ENCODE measurements at places on chromosomes 6 and 20.

DNA sequence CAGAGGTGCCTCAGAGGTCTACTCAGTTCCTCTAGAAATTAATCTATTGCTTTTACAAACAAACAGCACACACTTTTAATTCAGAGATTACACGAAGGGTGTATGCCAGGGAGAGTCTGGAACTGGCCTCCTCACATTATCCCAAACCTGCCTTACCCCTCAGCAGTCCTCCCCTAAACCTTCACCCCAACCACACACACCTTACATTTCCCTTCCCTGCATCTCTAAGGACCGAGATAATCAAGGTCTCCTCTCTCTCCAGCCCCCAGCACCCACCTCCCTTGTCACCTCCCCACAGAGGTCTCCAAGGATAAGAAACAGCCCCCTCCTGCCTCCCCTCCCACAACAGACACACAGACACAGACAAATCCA lies 6.1 kb downstream of the HLA-DRB1 start:
- DNase-seq: no peak

GRCh38 chr20:53216478-53216855 lies 244.3 kb downstream of the TSHZ2 start:
- no peak for DNase-seq

GRCh38 chr20:8234580-8234979 lies 102.5 kb downstream of the PLCB1 start:
- no peak for DNase-seq

- no peak for DNase-seq
These were observed 77.9 kb upstream of the ID4 start for GRCh38 chr6:19759117-19759880.

- no peak for DNase-seq
These were observed 151.1 kb downstream of the TMEM242 start for GRCh38 chr6:157172231-157172701.

GRCh38 chr20:19056909-19057308 lies 155.5 kb upstream of the SLC24A3 start:
- peak; percentile 20 for DNase-seq

DNA sequence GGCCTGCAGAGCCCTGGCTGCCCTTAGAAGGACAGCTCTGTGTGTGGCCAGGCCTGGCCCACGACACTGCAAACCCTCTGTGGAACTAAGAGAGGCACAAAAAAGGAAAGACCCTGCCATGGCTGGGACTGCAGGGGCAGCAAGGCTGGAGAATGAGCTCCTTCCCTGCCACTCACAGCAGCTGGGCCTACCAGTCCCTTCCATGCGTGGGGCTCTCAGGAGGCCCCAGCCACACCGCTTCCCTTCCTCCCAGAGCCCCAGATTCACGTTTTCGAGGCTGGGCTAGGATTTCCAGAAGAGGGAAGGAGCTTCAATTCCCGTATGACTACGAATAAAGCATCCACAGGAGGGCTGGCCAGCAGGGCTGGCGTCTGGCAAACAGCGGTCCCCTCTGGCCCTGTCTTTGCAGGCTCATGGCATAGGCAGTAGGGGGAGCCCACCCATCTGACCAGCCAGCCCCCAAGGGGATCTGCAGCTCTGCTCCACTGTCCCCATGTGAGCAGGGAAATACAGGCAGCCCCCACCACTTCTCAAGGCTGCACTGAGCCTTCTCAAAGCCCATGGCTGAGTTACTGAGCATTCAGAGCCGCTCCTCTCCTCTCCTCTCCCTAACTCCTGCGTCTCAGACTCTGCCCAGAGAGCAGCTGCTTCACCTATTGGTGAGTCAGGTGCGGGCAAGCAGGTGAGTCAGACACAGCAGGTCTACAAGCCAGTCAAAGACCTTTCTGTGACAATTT lies 53.1 kb downstream of the NINL start:
- no peak for DNase-seq

- no peak for DNase-seq
These were observed 41.3 kb upstream of the HFE start for GRCh38 chr6:26045928-26046368.

DNA sequence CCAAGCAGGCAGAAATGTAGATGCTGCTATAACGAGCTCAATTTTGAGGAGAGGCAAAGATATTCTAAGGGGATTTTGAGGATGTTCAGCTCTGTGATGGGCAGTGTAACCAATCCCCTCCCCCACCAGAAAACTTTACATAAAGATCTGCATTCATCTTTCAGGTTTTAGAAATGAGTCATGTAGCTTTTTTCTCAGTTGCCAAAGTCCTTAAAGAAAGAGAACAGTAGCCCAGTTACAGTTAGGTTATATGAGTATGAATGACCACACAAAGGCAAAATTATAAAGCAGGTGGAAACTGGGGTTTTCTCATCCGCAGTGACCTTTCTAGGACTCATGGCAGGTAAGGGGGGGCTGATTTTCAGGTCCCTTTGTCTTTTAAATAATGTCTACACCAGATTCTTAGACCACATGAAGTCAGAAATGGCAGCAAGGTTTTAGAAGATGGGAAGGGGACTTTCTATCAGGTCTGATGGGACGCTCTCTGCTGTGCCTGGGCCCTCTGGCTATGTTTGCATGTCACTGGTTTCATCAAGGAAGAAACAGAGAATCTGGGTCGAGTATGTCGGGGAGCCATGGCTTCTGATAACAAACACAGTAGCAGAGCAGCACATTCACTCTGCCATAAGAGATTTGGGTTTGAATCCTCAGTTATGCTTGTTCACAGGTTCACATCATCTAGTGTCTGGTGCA lies 94.7 kb downstream of the CLIC5 start:
- no peak for DNase-seq

DNA sequence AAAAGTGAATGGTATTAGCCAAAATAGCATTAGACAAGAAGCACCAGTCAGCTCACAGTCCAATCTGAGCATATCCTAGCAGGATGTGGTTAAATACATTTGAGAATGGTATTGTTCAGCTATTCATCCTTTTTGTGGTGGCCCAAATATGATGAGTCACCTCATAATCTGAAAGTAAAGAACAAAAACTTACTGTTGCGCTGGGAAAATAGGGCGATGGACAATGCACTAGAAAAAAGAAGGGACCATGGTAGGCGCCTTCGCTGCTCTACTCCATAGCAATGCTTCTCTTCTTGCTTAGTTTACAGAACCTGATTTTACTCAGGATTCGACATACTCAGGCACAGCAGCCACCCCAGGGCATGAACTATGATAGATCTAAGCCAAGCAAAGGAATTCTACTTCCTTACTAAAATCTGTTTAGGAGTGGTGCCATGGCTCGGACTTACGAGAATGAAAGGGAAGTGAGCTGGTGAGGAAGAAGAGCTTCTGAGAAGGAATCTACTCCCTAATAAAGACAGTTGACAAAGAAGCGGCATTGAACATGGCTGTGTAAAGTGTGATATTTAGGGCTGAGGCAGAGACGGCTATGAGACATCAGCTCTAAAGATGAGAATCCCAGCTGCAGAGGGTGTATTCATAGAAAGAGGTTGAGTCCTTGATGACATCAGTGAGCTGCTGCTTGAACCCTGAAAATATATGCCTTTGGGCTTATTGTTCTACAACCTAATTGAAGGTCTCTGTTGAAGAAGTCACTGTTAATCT lies 16.6 kb upstream of the FBXO9 start:
- no peak for DNase-seq

GRCh38 chr6:35475573-35475972 lies 7.4 kb downstream of the RPL10A start:
- no peak for DNase-seq

- no peak for DNase-seq
These were observed 37.7 kb upstream of the PXDC1 start for GRCh38 chr6:3789018-3789895.

DNA sequence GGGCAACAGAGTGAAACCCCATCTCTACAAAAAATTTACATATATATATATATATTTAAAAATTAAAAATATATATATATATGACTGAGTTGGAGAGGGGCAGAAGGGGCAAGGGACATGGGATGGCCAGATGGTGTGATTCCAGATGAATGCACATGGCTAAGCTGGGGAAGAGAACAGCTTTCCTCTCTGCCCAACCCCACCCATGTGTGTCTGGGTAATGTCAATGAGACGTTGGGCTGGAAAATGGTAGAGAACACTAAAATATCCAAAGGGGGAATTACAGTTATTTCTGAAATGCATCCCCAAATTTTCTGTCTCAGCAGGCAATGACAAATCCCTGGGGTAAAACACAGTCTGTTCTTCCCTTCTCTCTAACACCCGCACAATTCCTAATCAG lies 31.2 kb upstream of the CCND3 start:
- no peak for DNase-seq

GRCh38 chr6:34560366-34561226 lies 4.5 kb upstream of the SPDEF start:
- no peak for DNase-seq

DNA sequence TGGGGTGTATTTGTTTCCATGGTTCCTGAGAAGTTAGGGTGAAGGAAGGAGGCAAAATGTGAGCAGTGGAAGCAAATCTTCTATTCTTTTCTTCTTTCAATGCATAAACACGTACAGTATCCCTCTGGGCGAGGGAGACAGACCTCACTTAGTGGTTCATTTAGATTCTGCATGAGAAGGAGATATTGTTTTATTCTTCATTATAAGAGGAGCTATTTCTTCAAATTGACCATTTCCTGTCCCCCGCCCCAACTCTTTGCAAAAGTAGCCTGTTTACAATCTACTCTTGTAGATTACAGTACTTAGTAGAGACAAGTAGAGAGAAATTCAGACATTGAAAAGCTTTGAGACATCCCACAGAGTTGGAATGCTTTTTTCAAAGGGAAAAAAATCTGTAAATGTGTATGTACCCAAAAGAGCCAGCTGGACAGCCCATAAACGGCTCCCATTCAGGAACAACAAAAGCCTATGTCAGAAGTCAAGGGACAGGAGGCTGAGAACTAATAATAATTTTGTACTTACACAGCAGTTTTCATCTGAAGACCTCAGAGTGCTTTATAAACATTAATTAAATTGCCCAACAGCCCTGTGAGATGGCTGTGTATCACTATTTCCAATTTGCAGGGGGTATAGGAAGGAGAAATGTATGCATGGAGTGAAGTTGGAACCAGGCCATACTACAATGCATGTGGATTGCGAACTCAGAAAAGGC lies 23.9 kb downstream of the CD83 start:
- DNase-seq: no peak

DNA sequence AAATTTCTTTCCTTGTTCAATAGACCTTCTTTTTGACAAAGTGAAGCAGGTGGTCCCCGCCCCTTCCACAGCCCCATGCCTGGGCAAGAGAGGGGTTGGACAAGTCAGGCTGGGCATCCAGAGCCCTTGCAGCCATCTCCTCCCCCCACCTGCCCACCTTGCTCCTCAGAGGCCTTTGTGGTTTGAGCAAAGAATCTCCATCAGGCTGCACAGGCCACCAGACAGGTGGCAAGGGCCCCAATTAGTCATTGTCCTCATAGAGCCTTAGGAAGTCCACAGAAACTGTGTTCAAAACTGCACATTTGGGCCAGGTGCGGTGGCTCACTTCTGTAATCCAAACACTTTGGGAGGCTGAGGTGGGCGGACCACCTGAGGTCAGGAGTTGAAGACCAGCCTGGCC lies 1.5 kb upstream of the MAPK13 start:
- no peak for DNase-seq

DNA sequence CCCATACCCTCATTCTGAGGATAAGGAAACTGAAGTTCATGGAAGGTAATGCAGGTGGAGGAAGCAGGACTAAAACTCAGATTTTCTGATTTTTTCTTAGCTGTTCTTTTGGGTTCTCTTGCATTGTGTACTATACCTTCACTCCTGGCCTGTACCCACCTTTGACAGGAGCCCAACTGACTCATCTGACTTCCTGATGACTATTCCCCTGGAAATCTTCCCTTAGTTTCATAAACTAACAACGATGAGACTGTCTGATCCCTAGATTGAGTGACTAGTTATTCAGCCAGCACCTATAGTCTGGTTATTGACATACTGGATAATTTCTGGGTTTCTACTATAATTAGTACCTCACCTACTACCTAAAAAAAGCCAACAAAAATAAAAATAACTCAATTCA lies 10.1 kb downstream of the CRYBG1 start:
- no peak for DNase-seq

GRCh38 chr6:145544041-145544440 lies 191.3 kb downstream of the EPM2A start:
- DNase-seq: no peak

DNA sequence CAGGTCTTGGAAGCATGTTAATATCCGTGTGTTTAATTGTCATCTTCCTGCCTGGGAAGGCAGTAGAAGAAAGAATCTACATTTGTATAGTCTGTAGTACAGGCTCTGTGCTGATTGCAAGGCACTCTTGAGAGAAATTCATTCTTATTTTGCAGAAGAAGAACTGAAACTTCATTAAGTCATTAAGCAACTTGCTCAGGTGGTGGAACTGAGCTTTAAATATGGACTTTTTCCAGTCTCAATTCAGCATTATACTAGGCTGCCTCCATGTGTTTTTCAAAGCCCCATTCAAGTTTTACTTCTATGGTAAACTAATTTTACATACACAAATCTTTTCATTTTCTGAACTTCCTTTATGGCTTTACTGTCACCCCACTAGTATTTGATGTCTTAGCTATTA lies 18.7 kb downstream of the ZNF451 start:
- DNase-seq: no peak

DNA sequence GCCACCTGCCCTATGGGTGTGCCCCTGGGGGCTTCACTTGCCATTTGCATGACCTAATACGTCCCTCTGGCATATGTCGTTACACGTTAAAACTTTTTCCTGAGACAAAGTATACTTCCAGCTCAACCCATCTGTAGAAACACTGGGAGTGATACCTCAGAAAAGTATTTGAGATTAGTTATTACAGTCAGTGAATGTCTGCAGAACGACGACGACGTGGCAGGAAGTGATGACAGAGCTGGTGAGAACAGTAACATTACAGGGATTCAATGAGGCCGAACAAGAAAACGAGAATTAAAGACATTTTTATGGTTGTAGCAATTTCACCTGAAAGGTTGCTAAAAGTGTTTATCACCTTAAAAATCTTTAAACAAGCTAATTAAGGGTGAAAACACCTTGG lies 40.2 kb downstream of the SASH1 start:
- DNase-seq: no peak

DNA sequence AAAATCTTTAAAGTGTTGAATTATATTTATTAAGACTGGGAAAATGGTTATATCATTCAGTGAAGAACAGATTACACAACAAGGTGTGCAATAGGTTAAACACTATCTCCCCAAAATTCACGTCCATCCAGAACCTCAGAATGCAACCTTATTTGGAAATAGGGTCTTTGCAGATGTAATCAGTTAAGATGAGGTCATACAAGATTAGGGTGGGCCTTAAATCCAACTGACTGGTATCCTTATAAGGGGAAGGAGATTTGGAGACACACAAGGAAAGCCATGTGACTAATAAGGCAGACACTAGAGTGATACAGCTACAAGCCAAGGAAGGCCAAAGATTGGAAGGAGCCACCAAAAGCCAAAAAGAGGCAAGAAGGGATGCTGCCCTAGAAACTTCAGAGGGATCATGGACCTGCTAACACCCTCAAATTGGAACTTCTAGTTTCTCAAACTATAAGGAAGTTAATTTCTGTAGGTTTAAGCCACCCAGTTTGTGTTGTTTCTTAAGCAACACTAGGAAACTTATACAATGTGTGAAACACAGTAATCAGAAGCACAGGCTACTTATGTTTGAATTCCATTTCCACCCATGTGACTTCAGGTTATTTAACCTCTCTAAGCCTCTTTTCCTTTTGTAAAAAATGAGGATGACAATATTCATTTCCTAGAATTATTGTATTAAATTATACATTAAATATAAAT lies 16.9 kb downstream of the ILRUN start:
- DNase-seq: no peak

All from stimulated activated CD4-positive, alpha-beta T cell treated with anti-CD3 and anti-CD28 coated beads, Interleukin-2, amount 100 ng/mL, for 24 hours (primary cell).